DMS53 (cell line): ENCODE measurements at places on chromosomes 7 and 10.

GRCh38 chr10:103874730-103875129 lies 19.4 kb upstream of the SH3PXD2A start:
- DNase-seq: no peak

DNA sequence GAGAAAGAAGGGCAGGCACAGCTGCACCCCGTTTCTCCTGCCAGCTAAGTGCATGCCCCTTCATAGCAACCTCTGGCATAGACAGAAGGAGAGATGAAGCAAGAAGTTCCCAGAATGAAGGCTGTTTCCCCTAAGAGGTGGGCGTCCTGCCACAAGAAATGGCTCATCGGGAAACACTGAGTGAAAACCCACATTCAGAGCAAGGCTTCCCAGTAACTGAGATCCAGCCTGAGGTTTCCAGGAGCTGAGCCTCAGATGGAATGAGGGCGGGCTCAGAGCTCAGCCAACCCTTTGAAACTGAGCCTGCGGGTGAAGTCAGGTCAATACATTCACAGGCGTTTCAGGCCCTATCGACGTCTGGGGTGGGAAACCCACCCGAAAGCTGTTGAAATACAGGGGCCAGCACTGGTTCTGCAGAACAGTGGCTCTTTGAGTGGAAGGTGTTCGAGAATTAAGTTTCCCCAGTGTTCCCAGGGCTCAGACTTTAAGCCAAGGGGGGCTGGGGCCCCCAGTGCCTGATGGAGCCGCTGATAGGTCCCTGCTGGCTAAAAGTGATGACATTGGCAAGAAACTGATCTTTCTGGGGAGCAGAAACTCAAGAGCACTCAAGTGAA lies 510.2 kb downstream of the RPS24 start:
- DNase-seq: no peak

DNA sequence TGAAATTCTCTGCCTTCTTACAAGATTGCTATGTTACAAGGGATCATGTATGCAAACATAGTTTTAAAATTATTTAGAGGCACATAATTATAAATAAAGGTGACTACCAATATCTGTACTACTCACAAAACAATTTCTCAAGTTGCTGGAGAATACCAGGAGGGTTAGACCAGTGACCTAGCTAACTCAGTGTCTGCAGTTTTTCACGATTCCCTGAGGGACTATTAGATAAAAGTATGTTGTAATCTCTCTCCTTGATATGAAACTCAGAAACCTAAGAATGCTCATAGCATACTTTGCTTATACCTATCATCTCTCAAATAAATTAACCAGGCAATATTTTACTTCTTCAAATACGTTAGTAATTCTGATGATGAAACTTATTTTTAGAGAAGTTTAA lies 534.0 kb upstream of the ANKRD30A start:
- no peak for DNase-seq

GRCh38 chr10:131857156-131858117 lies 43.4 kb upstream of the PPP2R2D start:
- no peak for DNase-seq

- DNase-seq: no peak
Observed at GRCh38 chr10:84844461-84844860, 516.1 kb downstream of the CCSER2 start.

GRCh38 chr10:87925570-87925969 lies 62.1 kb downstream of the PTEN start:
- peak; percentile 74 for DNase-seq

- peak; percentile 88 for DNase-seq
Observed at GRCh38 chr7:48875045-48875916, 49.1 kb upstream of the CDC14C start.

- DNase-seq: no peak
Observed at GRCh38 chr10:97494863-97495506, 3.2 kb downstream of the MMS19 start.

DNA sequence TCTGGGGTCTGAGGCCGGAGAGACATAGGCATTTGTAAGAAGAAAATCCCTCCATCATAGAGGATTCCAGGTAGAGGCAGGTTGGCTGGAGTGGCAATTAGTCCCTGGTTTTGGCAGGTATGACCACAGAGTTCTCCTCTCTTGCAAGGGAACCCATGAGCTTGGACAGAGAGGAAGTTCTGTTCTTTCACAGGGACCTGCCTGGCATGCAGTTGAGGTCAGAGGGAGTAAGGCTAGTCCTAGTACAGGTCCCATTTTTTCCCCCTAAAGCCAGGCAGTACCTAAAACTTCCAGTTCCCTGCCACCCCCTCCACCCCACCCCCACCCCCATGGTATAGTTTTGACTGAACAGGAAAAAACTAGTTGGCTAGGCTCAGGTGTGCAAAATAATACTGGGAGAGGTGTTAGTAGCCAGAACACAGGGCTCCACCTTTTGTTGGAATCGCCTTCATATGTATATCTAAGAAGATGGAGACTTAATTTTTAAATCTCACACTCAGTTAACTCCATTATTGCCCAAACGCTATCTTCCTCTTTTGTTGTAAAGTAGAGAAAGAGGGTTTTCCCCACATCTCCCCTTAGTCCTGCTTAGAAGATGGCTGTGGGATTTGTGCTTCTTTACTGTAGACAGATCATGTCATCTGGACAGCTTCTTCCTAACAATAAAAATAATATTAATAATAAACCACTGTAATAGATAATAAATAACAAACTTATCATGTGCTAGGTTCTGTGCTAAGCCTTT lies 188.1 kb downstream of the TCF7L2 start:
- DNase-seq: no peak

GRCh38 chr10:74610299-74610698 lies 216.1 kb upstream of the KAT6B start:
- DNase-seq: no peak

GRCh38 chr10:13291821-13292773 lies 7.8 kb downstream of the PHYH start:
- DNase-seq: no peak

- DNase-seq: no peak
Observed at GRCh38 chr7:31099451-31100444, 47.6 kb downstream of the ADCYAP1R1 start.

DNA sequence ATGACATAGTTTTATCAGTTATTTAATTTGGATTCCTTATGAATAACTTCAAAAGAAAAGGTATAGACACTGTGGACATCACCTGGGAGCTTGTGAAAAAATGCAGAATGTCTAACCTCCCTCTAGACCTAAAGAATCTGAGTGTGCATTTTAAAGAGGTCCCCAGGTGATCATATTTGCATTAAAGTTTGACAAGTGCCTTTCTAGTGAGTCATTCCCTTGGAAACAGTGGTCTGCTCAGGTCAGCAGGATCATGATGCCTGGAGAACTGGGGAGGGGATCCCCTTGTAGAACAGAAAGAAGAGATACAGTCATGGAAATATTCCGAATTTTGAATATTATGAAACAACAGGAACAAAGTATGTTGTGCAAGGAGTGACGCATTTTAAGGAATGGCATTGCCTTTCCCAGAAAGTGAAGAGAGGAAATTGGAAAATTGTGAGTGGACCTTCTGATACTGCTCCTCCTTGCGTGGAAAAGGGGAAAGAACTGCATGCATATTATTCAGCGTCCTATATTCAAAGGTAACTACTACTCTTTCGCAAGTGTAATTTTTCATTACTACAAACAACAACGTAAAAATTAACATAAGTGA lies 4.6 kb downstream of the STEAP2 start:
- no peak for DNase-seq

DNA sequence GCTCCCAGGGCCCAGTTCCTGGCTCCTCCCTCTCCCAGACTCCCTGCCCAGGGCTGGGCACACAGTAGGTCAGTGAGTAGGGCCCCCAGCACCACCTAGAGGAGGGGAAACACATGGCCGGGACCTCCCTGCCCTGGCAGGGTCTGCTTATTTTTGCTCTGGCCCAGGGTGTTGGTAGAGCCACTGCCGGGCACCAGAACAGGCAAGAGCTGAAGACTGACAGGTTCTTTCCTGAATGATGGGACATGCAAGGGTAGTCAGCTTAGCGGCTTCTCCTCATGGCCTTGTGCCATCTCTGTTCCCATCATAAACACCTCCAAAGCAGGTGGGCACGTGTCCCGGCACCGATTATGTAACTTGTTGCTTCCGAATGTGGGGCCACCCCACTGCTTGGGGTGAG lies 86.5 kb downstream of the NEURL1 start:
- no peak for DNase-seq

GRCh38 chr10:113666682-113667252 lies 2.9 kb upstream of the NRAP start:
- peak; percentile 20 for DNase-seq

DNA sequence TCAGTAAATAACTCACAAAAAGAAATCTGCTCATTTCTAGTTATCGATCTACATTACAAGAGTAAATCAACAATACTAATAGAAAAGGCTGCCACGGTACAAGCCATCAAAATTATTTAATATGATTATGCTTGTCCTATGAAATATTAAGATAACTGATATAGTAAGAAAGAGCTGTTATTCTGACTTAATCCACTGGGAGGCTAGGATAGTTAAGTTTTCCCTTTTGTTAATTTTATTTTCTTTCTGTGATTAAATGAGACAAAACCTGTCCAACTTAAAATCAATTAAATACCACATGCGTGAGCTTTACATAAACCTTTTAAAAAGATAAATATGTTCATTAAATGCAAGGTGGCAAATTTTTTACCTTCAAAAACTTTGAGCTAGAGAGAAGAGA lies 114.8 kb downstream of the LMBR1 start:
- DNase-seq: no peak

DNA sequence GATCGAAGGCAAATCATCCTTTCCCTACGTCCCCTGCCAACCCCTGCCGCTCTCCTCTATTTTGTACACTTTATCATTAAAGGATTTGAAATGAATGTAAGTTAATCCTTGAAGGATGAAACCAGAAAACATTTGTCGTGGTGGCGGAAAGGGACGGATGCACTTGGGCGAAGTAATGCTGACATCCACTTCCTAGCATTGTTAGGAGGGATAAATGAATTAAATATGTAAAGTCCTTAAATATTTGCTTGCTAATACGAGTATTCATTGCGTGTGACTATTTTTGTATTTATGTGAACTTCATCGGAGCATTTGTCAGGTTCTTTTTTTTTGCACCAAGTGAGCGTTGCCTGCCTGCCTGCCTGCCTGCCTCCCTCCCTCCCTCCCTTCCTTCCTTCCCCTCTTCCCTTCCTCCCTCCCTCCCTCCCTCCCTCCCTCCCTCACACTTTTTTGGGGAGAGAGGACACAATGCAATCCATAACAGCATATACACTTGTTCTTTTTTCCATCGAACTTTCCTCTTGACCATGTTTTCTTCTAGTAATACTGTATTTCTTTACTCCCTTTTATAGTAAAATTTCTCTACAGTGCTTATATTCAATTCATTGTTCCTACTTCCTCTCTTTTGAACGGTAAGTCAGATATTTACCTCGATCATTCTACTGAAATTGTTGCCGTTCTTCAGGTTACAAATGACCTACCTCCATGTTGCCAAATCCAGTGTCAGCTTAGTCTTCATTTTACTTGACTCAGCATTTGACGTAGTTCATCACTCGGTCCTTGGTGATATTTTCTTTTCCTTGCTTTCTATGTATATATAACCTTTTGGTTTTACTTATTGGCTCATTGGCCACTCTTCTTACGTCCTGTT lies 831 bp downstream of the CCDC7 start:
- peak; percentile 56 for DNase-seq

DNA sequence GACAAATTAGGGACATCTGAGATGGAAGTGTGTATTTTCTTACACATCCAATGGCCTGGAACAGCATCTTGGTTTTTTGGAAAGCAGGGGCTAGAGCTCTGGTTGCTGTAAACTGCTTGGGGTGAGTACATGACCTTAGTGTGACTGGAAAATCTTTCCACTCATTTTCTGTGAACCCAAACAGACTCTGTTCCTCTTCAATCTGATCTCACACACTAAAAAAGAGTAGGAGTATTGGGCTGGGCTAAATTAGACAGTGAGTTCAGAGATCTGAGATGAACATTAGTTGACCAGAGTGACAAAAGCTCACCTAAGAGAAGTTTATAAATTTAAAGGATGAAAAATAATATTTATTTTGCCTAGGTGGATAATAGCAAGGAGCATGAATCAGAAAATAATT lies 59.2 kb downstream of the OR13A1 start:
- DNase-seq: no peak

DNA sequence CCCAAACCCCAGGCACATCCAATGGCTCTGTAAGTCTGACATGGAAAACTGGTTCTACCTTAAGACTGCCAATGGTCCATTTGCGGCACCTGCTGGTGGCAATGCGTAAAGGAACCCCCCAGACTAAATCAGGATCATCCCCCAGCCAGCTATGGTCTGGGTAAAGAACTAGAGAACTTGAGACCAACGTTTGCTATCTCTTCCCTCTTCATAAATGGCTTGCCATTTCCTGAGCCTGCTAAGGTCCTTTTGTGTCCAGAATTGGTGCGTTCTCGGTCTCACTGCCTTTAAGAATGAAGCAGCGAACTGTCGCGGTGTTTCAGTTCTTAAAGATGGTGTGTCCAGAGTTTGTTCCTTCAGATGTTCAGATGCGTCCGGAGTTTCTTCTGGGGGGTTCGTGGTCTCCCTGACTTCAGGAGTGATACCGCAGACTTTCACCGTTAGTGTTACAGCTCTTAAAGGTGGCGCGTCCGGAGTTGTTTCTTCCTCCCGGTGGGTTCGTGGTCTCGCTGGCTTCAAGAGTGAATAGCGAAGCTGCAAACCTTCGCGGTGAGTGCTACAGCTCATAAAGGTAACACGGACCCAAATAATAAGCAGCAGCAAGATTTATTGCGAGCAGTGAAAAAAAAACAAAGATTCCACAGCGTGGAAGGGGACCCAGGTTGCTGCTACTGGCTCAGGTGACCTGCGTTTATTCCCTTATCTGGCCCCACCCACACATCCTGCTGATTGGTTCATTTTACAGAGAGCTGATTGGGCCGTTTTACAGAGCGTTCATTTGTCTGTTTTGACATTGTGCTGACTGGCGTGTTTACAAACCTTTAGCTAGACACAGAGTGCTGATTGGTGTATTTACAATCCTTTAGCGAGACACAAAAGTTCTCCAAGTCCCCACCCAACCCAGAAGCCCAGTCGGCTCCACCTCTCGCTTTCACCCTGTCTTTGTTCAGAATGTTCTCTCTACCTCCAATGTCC lies 95.4 kb downstream of the ELMO1 start:
- peak; percentile 65 for DNase-seq

GRCh38 chr7:3117081-3117480 lies 73.4 kb upstream of the CARD11 start:
- DNase-seq: no peak

DNA sequence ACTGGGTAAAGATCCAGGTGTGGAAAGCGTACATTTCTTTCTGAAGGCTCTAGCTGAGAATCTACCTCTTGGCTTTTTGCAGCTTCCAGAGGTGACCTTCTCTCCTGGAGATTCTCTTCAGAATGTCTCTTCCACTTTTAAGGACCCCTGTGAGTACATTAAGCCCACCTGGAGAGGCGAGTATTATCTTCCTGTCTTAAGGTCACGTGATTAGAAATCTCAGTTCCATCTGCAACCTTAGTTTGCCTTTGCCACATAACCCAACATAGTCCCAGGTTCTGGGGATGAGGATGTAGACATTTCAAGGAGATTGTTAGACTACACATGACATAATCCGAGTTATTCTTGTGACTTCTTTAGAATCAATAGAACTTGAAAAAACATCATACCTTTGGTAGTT lies 665.5 kb upstream of the POM121L12 start:
- DNase-seq: no peak

GRCh38 chr7:2114926-2115759 lies 117.6 kb downstream of the MAD1L1 start:
- no peak for DNase-seq
